ENCODE measurements at places on chromosomes 11 and 22.
A peak's percentile ranks its signal among the peaks of the same experiment; 100 is the strongest.

DNA sequence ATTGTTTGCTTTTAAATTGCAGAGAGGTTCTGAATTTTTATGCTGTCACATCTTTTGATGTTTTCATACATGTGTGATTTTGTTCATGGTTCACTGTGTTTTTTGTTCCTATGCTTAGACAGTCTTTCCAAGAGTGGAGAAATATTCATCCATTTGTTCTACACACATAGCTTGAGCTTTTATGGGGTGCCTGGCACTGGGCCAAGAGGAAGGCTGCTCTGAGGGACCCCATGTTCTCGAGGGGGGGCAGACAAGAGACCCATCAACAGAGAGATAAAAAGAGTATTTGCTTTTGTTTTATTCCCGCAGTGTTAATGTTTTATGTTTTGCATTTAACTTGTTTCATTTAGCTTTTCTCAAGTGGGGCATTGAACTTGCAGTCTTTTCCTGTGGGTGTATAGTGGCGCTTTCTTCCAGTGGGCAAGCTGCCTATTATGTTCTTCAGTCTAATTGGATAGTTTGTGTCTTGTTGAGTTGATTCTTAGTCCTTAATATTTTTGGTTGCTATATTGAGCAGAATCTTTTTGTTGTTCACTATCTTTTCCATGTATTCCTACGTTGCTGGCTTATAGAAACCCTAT is 57.7 kb downstream of the CABIN1 start:
- DNase-seq: no peak

DNA sequence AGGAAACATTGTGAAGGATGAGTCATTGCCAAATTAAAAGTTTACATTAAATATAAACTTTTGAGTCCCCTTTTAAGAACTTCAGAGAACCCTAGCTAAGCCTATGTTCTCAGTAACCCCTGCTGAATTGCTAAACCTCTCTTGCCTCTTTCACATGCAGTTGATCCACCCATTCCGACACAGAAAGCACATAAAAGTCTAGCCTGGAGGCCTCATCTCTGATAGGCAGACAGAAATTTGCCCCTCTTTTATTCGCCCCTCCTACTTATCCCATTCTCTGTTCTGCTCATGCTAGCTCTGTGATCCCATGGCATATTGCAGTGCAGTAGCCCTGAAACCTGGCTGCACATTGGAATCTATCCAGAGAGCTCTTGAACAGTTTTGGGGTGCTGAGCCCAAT is 58.2 kb upstream of the PDE3B start:
- DNase-seq: no peak

DNA sequence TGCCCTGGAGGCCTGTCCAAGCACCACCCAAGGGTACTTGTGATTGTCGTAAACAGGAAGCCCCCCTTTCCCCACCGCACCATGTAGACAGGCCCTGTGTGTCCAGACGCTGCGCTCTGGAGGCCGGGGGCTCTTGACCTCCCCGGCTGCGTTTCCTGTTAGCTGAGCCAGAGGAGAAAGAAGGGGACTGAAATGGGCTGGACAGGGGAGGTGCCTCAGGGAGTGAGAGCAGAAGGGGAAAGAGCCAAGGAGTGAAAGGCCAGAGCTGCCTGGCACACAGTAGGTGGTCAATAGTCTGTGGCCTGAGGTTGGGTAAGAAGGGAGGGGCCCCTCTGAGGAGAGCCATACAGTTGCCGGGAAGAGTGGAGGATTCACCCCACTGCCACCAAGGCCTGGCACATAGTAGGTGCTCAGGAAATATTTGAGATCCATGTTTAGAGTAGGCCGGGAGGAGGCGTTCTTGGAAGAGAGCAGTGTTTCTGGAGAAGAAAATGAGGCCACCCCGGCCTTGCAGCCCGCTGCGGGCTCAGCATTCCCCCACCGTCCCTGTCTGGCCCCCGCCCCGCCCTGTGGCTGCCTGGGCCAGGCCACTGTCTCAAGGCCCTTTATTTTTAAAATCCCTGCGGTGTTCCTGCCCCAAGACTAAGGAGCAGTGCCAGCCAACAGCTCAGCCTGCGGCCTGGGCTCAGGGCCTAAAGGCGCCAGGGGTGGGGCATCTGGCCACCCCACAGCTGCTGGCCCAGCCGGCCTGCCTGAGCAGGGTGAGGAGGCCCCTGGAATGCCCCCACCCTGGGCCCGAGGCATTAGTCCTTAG is 13.6 kb upstream of the CDC42EP1 start:
- DNase-seq: peak; percentile 77

DNA sequence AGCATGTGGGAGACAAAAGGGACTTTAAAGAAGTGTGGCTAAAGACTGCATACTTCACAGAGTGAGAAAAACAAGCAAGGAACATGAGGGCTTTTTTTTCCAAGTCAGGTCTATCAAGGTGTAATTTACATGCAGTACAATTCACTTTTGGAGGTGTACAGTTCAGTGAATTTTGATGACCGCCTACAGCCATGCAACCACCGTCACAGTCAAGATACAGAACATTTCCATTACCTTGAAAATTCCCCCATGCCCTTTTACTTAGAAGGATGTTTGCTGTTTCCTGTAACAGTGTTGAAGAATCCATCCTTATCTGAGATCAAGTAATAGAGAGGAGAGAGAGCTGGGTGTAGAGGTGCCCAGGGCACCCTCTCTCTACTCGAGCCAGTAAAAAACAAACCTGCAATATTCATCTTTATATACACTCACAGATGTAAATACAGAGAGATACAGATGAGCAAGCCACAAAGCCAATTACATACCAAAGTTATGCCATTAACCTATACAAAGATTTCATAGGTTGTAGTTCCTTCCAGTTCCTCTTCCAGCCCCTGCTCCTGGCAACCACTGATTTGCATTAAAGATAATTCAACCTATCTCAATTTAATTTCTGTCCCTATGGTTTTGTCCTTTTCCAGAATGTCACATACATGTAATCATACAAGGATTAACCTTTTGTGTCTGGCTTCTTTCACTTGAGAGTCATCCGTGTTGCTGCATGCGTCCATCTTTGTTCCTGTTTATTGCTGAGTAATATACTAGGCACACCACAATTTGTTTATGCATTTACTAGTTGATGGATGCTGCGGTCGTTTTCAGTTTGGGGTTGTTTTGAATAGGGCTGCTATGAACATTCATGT is 35.0 kb upstream of the RASD2 start:
- DNase-seq: no peak

GRCh38 chr11:28104984-28105383 is 3.0 kb downstream of the KIF18A start:
- DNase-seq: no peak

GRCh38 chr11:108491936-108492335 is 6.2 kb downstream of the POGLUT3 start:
- no peak for DNase-seq

GRCh38 chr22:24033731-24034130 is 22.6 kb downstream of the CABIN1 start:
- no peak for DNase-seq

DNA sequence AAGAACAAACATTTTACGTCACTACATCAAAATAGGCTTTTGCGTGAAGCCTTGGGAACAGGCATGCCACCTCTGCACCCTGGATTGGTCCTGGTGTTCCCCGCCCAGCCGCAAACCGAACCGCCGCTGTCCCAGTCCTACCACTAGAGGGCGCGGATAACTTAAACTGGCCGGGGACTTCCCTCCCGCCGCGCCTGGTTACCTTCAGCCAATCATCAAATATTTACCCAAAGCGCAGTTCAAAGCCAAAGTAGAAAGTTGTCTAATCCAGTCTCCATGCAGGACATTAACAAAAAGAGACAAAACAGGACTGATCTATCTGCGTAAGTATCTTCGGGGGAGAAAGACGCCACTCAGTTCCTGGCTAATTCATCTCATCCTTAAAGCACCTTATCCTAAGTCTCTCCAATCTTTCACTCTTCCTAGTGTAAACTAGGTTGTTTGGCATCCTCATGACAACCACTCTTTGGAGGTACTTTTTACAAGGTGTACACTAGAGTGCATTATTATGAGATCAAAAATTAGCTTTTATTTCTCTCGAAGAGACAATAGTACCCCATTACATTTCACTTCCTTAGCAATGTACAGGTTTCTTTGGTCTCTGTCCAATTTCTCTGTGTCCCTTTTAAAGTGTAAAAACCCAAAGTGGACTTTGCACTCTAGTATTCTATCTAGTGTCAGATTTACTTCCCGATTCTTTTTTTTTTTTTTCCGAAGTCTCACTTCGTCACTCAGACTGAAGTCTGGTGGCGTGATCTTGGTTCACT is 3.9 kb upstream of the CRY2 start:
- peak; percentile 89 for DNase-seq

Measured in psoas muscle (tissue), 8 donors.